SJSA1 (cell line): ENCODE measurements at places on chromosomes 4 and X. TPM values are rescaled to one million over a fixed set of nuclear protein-coding genes. Genes with fewer than 3 reads are reported as not detected.

Gene GRIA2
- total RNA-seq, result not detected in 2 replicates

Gene CXorf49
- total RNA-seq, result not detected in 2 replicates

Gene SHOX
- total RNA-seq, result not detected in 2 replicates

DNA sequence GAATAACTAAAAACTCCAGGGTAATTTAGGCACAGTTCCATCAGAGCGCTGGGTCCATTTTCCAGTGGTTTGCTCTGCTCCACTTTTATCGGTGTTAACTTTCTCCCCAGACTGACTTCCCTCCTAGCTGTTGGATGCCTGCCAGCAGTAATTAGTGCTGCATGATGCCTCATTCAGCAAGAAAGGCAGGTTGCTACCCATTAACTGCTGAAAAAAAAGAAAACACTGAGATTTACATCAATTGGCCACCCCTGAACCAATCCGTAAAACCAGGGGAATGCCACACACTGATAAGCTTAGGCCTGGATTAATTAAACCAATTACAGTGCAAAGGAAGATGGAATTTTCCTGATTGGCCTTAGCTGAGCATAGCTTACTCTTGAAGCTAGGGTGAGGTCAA lies 182.4 kb upstream of the CXXC4 start:
- no peak for DNase-seq

DNA sequence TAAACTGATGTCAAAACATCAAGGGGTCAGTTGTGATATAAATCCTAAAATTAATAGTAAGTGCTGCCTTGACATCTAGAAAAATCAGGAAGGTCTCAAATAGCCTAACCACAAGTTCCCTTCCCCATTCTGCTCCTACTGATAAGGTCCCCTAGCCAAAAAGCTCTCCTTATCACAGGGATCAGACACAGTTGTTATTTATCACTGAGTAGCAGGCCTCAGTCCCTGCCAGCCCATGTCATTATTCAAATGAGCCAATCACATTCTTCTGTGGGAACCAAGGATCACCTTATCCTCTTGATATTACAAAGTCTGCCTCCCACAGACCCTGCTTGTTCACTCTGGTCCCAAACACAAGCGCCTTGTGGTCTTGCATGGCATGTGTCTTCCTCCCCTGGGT lies 23.3 kb upstream of the TMEM255A start:
- no peak for DNase-seq

GRCh38 chr4:23876418-23877089 lies 13.3 kb downstream of the PPARGC1A start:
- no peak for DNase-seq

DNA sequence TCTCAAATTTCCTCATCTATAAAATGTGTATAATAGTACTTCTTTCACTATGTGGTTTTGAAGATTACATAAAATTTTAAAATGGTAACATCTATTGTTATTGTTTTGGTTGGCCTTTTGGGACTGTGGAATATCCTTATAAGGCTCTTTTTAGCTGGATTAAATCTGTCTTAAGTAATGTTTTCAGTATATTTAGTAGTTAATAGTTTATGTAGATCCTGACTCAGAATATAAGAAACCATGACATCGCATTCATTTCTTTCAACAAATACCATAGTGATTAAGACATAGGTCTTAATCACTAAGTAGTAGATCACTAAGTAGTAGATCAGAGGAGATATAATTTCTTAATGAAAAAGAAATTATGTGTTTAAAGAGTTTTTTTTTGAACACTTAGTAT lies 48.5 kb downstream of the MRPL1 start:
- DNase-seq, result no peak

DNA sequence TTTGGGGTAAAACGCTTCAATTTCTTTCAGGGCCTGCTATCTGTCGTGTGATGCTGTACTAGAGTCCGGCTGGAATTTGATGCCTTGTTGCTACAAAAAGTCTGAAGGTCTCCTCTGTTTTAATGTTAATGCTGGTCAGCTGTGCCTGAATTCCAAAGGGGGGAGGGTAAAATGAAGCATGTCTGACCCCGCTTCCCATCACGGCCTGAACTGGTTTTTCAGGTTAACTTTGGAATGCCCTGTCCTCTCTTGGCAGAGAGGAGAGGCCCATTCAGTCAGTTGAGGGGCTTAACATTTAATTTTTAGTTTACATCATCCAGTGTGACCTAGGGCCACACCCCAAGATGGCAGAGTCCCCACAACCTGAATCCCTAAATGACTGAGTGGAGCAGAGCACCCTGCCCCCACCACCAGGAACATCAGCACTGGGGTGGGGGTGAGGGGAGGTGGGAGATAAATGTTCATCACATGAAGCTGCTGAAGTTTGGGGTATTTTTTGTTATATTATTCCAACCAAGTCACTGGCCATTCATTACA lies 47.9 kb upstream of the GPR78 start:
- no peak for DNase-seq

GRCh38 chr4:110620691-110621327 lies 2.1 kb downstream of the PITX2 start:
- DNase-seq, result no peak

DNA sequence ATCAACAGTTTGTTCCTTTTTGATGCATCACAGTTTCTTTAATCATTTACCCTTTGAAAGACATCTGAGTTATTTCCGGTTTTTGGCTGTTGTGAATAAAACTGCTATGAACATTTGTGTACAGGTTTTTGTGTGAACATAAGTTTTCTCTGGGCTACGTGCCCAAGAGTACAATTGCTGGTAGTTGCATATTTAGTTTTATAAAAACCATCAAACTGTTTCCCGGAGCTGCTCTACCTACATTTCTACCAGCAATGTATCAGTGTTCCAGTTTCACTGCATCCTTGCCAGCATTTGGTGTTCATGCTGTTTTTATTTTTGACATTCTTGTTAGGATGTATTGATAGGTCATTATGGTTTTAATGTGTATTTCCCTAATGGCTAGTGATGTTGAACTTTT lies 17.3 kb downstream of the KDM6A start:
- no peak for DNase-seq

DNA sequence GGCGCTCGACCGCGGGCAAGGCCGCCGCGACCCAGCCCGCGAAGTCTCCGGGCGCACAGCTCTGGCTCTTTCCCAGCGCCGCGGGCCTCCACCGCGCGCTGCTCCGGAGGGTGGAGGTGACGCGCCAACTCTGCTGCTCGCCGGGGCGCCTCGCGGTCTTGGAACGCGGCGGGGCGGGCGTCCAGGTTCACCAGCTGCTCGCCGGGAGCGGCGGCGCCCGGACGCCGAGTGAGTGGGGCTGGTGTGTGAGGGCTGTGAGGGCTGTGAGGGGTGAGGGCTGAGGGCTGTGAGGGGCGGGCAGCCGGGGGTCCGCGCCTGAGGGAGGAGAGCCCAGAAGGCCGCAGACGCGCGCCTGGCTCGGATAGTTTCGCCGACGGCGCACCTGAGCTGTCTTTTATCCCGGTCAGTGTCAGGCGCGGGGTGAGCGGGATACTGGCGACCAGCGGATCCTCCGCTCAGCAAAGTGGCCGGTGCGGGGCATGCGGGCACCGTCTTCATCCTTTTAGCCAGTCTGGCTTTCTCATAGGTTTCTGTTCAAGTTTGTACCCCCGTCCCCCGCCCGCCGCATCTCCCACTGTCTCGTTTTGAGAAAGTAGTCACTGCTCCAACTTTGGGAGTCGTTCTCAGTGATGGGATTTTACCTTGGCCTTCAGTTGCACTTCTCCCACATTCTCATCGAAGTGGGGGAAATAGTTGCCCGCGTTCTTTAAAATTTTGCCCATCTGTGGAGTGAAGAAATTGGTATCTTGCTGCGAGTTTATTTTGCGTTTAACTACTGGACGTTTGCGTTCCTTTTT lies 586 bp downstream of the HERC5 start:
- peak; percentile 48 for DNase-seq
